ENCODE measurements at places on chromosomes 2 and 18.

DNA sequence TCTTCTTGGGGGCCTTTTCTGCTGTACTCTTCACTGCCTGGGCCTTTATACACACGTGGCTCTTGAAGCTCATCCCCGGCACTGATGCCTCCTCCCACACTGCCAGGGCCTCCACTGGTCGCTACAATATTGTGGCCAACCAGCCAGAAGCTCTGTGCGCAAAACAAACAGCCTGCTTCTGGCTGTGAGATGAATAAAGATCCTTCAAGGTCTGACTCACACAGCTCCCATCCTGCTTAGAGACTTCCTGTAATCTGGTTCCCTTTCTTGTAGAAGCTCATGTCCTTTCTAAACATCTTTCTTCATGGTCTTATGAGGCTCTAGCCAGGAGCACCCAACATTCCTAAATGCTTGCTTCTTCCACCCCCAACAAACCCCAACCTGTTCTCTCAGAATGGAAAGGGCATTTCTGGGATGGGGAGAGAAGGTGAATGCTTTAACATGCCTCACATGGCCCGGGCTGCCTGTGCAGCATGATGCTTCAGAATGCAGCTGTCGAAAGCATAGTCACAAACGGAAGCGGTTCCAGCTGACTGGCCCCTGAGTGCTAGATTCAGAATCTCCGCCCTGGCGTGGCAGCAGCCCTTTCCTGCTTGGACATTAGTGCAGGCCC lies 24.6 kb downstream of the NRP2 start:
- peak; percentile 86 for DNase-seq

GRCh38 chr18:10050956-10051355 lies 137.1 kb downstream of the VAPA start:
- no peak for DNase-seq

DNA sequence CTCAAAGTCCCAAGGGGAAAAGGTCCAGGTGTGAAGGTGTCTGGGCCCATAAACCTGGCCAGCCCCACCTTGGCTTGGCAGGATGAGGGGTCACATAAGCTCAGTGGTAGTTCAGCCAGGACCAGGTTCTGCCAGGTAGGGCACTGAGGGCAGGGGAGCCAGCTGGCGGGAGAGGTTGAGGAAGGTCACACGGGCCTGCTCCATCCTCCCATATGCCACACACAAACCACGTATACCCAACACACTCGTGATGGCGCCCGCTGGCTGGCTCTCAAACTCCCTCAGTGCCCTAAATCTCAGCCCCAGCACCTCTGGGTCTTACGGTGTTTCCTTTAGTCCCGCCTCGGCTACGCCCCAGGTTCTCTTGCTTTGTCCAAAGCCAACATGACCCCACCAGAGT lies 160.5 kb downstream of the ZFP36L2 start:
- no peak for DNase-seq

GRCh38 chr2:144402251-144402650 lies 117.7 kb downstream of the ZEB2 start:
- DNase-seq, result no peak

GRCh38 chr2:71426721-71427120 lies 26.6 kb upstream of the DYSF start:
- peak; percentile 8 for DNase-seq

GRCh38 chr2:650343-651310 lies 26.6 kb downstream of the TMEM18 start:
- DNase-seq, result no peak

- DNase-seq, result no peak
Measured at GRCh38 chr2:188238386-188238785, 53.3 kb upstream of the GULP1 start.

DNA sequence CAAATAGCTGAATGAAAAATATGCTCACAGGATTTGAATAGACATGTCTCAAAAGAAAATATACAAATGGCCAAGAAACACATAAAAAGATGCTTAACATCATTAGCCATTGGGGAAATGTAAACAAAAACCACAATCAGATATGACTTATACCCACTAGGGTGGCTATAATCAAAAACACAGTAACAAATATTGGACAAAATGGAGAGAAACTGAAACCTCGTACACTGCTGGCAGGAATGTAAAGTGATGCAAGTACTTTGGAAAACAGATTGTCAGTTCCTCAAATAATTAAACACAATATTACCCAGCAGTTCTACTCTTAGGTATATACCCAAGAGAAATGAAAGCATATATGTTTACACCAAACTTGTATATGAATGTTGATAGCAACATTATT lies 213.0 kb downstream of the PHLPP1 start:
- DNase-seq, result no peak

GRCh38 chr2:203327582-203327900 lies 653 bp upstream of the ABI2 start:
- no peak for DNase-seq

DNA sequence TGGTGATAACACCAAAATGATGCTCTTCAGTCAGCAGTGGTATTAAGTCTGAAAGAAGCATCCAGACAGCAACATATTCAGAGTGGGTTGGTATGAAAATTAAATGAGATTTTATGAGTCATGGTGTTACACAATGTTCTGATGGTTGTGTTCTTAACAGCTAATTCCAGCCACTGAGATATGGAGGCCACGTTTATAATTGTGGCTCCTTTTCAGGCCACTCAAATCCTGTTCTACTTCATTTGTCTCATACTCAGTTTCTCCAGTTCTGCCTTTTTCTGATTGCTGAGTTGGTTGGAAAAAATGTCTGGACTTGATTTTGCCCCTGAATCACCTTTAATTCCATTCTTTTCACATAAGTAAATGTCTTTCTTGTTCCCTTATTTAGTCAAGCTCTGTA lies 162.7 kb upstream of the COL3A1 start:
- peak; percentile 84 for DNase-seq

DNA sequence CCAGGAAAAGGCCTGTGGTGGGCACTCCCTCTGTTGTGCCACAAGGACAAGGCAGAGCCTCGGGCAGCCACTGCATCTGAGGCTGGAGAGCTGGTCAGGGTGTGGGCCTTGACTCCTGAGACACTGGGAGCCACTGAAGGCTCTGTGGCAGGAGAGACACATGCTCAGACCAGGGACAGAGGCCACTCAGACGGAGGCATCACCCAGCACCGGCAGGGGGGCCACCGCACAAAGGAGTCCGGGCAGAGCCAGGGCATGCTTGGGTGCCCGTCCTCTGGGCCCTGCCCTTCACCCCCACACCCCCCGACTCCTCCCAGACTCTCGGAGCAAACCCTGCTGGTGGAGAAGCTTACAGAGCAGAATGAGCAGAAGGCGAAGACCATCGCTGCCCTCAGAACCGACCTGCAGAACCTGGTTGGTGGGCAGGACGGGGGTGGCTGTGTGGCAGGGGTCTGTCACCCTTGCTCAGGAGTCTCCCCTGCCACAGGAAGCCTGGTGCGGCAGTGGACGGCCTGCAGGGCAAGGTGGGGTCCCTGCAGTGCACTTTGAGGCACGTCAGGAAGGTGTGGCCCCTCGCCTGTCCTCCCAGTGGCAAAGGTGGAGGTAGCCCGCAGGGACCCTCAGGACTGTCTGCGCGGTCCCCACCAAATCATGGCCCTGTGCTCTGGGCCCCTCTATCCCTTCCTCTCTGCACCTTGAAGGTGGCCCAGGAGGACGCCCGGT lies 26.0 kb downstream of the CROCC2 start:
- no peak for DNase-seq

GRCh38 chr2:19944205-19944845 lies 42.5 kb upstream of the TTC32 start:
- DNase-seq, result no peak

GRCh38 chr2:236403125-236403524 lies 138.9 kb upstream of the ASB18 start:
- no peak for DNase-seq

DNA sequence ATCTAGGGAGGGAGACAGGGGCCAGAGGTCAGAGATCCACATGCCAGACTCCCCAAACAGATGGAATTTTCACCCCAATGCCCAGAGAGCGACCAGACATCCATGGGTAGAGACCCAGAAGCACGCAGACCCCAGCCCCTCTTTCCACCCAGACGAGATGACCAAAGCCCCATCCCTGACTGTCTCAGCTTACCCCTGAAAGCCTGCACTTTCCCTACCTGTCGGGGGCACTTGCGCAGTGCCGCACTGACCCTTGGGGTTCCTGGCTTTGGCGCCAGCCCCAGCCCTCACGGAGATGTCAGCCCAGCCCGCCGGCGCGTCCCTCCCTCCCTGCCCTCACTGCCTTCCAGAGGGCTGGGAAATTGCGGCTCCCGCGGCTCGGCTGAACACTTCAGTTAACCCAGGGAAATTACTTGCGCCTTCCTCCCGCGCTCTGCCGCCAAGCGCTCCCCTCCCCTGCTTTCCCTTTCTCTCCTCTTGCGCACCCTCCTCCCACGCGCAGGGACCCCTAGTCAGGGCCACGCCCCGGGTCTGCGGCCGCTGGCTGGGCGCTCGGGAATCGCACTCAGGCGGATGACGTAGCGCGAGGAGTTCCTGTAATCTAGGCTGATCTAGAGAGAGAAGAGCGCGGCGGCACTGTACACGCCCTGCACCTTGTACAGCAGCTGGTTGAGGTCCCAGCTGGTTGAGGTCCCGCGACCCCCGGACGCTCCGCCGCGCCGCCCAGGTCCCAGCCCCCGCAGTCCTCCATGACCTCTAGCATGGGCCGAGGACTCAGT lies 12.0 kb downstream of the ALPG start:
- peak; percentile 17 for DNase-seq

- no peak for DNase-seq
Measured at GRCh38 chr2:203713381-203713780, 6.9 kb downstream of the CD28 start.

DNA sequence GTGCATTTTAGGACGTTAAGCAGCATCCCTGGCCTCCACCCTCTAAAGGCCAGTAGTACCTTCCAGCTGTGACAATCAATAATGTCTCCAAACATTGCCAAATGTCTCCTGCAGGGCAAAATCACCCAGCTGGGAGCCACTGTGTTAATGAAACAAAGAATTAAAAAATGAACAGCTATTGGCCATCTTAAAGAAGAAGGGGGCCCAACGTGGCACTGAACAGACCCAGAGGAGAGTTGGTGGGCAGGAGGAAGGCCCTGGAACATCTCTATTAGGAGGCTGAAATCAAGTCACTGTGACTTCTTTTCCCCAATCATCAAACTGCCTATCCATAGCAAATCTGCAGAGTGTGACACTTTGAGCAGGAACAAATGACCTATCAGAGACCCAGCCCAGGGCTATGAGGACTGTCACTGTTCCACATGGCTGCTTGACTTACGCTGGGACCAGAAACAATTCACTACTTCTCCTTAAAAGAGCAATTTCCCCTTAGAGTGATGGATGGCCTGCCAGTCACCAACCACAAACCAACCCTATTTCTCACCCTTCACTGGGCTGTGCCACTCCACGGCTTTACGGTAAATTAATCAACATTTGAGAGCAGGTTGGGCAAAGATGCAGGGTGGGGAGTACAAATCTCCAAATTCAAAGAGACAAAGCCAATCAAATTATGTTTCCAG lies 35.2 kb upstream of the TEX51 start:
- DNase-seq, result no peak

DNA sequence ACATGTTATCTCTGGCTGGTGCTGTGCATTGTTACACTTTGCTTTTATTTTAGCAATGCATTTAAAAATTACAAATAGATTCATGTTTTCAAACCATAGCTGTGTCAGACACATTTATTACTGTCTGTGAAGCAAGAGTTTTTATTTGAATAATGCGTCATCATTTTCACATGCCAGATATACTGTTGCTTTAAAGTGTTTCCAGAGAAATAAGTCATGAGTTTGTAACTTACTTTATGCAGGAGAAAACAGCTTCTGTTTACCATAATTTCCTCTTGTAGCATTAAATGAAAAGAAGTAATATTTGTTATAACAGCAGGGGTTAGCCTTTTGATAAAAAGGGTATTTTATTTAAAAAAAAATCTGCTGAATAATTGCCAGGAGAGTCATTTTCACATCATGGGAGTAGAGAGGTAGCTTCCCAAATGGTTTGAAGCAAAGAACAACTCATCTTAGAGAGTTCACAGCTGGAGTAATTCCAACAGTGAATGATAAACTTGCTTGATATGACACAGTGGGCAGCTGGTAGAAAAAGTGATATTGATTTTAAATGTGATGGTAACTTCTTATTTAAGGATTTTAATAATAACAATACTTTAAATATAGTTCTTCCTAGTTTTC lies 1274.5 kb upstream of the CRIM1 start:
- DNase-seq, result peak; percentile 37

DNA sequence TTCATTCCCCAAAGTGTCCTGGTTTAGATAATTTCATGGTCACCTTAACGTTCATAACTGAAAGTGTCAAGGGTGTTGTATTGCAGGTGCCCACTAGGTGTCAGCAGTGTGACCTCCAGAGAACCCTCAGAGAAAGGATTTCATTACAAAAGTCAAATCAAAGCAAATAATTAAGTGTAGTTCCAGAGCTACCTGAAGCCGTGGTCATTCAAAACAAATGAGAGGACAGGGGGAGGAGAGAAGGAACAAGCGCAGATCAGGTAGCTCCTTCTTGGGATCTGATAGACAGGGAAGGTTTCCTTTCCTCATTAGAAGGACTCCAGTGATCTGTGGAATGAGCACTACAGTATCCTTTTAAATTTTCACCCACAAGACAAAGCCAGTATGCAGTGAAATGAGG lies at the start of gene SLC9A4:
TSS of gene SLC9A4 (plus strand) at position 207 of the 400 bp plus-strand sequence. CDS start 534 bp downstream, outside the sequence.
- peak; percentile 55 for DNase-seq

DNA sequence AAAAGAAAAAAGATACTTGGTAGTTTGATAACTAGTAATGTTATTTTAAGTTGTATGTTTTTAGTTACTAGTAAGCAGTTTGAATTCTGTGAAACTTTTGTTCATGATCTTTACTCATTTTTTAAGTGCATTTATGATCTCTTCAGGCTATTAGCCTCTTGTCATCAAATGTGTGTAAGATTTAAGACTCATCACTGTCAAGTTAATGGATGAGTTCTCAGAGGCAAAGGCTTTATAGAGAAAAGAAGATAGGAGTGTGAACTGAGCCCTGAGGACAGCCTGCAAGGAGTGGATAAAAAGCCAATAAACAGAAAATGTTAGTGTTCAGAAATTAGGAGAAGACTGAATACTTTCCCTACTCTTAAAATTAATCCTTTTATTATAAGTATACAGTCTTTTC lies 13.5 kb downstream of the NDUFV2 start:
- DNase-seq, result no peak

GRCh38 chr2:66555501-66556324 lies 120.8 kb downstream of the MEIS1 start:
- peak; percentile 94 for DNase-seq

GRCh38 chr18:57814555-57814954 lies 11.4 kb upstream of the ATP8B1 start:
- DNase-seq, result no peak

GRCh38 chr2:163369111-163369510 lies 366.7 kb downstream of the FIGN start:
- no peak for DNase-seq

DNA sequence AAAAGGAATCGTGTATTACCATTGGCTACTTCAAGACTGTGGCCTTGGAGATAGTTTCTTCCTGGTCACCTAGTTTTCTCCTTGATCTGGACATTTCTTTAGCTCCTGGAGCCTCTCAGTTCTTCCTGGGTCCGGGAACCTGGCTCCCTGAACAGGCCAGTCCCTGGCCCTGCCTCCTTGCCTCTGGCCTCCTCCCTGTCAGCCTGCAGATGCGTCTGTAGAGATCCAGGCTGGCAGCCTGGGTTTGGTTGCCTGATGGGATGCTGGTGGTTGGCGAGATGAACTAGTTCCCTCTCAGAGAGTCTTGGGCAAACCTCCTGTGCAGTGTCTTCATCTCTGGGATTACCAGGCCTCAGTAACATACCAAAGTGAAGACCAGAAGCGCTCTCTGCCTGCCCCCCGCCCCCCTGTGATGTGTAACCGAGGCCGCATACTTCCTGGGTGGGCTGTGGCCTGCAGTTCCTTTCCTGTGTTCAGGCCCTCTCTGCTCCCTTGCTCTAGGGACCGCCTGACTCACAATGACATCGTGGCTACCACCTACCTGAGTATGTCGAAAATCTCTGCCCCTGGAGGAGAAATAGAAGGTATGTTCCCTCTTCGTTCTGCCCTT lies 85.4 kb downstream of the DYSF start:
- DNase-seq, result no peak

All from bronchial epithelial cell (primary cell).